Amygdala (tissue), 56 donors: ENCODE measurements at places on chromosomes 6 and 20.

DNA sequence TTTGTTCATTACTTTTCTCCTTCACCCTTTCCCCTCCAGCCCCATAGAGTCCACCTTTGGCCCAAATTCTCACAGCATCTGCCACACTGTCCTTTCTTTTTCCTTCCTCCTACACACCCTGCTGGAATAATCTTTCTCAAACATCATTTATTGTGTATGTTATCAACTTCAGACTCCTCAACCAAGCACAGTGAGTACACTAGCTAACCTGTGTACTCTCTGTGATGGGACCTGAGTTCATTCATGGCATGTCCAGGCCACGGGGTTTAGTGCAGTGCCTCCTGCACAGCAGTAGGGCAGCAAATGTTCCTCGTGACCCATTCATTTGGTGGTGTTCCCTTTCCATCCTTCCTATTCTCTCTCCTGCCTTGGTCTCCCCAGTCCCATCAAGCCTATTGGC, 7.1 kb upstream of the ARMC12 start:
- no peak for DNase-seq

GRCh38 chr6:133277900-133278545, 36.9 kb downstream of the EYA4 start:
- no peak for DNase-seq

DNA sequence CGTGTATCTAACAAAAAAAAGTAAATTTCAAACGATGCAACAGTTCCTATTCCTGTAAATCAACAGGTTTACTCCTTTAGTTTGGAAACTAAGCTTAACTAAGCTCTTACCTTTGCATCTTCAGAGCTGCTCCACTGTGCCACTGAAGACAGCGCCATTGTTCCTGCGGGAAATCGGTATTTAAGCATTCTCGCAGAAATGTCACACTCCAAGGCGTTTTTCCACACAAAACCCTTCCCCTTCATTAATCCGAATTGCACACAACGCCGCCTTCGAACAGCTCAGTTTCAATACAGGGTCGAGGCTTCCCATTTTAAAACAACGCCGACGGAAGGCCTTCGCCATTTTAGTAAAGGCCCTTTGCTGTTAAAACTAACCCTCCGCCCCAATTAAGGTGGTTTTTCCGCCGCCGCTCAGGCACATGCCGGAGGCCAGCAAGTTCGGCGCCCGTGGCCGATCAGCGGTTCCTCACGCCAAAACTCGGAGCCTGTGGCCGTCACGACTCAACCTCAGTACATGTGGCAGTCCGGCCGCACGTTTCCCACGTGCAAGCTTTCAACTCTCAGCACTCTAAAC, 35.4 kb upstream of the SYNCRIP start:
- DNase-seq, result no peak

- DNase-seq, result no peak
These were observed 118.1 kb downstream of the MACROD2 start for GRCh38 chr20:14113416-14113815.

DNA sequence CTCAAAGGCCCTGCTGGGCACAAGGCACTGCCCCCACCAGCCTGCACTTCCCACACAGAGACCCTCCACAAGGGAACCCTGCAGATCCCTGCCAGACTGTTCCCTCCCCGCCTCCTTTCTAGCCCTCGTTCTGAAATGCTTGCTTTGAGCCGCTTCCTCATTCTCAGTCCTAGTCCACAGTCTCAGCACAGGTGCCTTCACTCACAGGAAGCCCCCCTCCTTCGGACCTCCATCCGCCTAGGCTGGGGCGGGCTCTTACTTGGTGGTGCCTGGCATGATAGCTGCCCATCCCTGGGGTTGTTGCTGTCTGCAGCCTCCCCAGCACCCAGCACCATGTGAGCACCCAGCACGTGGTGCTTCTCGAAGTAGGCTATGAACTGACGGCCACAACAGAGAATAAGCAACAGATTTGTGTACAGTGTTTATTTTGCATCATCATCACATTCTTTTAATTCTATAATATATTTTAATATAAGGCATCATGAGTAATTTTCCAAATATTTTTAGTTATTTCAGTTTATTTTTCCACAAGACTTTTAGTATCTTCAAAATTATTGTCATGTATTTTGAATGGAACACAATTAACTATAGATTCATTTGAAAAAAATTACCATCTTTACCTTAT, 12.3 kb downstream of the CST5 start:
- no peak for DNase-seq

DNA sequence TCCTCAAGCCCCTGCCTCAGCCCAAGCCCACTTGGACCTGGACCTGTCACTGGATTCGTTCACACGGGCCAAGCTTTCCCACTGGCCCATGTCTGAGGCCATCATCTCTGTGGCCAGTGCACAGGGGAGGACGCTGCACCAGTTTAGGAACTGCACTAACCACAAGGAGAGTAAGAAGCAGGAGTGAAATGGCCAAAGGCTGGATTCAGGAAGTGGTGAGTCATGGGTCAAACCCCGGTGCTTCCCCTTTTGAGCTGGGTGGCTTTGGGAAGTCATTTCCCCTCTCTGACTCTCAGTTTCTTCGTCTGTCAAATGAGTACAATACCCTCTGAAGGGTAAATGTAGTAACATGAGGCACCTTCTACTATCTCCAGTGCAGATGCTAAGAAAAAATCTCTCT, 87.9 kb downstream of the CD40 start:
- no peak for DNase-seq

- DNase-seq, result no peak
These were observed 1.5 kb downstream of the TMEM181 start for GRCh38 chr6:158561321-158561884.

- DNase-seq, result no peak
These were observed 13.7 kb downstream of the ABHD12 start for GRCh38 chr20:25376886-25377285.

DNA sequence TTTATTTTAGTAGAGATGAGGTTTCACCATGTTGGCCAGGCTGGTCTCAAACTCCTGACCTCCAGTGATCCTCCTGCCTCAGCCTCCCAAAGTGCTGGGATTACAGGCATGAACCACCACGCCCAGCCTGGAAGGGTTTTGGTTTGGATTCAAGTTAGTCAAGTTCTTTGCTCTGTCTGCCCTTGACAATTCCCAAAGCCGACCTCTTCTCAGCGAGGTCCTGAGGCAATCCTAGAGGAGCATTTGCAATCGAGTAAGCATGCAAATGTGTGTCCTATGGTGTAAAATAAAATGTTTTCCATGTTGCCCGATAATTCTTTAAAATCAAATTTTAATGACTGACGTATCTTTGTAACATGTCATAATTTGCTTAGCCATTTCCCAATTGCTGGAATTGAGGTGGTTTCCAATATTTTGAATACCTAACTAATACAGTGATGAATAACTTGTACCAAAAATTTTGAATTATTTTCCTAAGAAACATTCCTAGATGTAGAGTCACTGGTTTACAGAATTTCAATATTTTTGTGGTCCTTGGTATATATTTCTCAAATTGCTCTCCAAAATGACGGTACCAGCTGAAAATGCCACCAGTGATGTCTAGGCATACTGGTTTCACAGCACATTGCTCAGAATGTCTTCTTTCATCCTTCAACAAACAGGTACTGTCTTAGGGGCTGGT, 38.7 kb downstream of the GTF2H5 start:
- no peak for DNase-seq

- no peak for DNase-seq
These were observed 245.8 kb upstream of the JAG1 start for GRCh38 chr20:10919396-10920140.

DNA sequence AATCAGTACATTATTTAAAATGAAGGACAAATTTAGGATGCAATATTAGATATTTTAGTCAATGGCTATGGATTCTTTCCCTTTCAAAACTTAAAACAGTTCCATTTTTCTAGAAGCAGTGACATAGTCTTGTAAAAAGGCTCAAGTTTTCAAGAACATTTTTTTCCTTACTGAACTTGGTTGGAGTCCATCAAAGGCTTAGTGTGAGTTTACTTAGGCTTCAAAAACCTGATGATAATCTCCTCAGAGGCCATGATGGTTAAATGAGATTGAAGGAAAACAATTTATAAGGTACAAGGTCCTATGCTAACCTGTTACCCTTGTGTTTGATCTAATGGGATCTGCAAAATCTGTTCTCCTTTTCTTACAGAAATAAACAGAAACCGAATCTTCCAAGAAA, 531.8 kb downstream of the UTRN start:
- DNase-seq, result no peak

GRCh38 chr20:59518881-59519706, 85.2 kb upstream of the PHACTR3 start:
- DNase-seq, result no peak

- DNase-seq, result no peak
These were observed 136.7 kb upstream of the EEF1E1 start for GRCh38 chr6:8238773-8239683.

DNA sequence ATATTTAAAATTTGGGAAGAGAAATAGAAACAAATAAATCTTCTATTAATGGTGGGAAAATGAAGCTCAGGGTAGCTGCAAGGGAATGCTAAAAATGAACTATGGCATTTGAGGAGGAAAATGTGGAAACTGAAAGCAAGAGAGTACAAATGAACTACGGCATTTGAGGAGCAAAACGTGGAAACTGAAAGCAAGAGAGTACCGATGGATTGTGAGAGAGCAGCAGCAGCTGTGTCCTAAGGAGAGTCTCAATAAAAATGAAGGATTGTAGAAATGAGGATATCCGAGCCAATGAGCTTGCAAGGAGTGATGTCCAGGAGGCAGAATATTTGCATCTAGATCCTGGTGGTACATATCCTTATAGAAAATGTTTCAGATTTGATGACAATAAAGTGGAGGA, 547.1 kb upstream of the ZNF337 start:
- no peak for DNase-seq
